Left renal pelvis (tissue), 4 donors: ENCODE measurements at places on chromosomes 16 and 17. TPM values are rescaled to one million over a fixed set of nuclear protein-coding genes. Genes with fewer than 3 reads are reported as not detected.

Gene SLC35G6
- not detected for polyA plus RNA-seq

Gene RHBDF1
- 27.8 TPM for polyA plus RNA-seq

Gene TRPV3
- polyA plus RNA-seq: 0.96 TPM

Gene KRTAP4-9
- not detected for polyA plus RNA-seq

Gene WFIKKN2
- 1.5 TPM for polyA plus RNA-seq

Gene FOXN1
- polyA plus RNA-seq: 0.34 TPM

Gene CSH1
- 2.7 TPM for polyA plus RNA-seq

Gene C16orf92
- not detected for polyA plus RNA-seq

Gene KRT28
- 0.19 TPM for polyA plus RNA-seq

DNA sequence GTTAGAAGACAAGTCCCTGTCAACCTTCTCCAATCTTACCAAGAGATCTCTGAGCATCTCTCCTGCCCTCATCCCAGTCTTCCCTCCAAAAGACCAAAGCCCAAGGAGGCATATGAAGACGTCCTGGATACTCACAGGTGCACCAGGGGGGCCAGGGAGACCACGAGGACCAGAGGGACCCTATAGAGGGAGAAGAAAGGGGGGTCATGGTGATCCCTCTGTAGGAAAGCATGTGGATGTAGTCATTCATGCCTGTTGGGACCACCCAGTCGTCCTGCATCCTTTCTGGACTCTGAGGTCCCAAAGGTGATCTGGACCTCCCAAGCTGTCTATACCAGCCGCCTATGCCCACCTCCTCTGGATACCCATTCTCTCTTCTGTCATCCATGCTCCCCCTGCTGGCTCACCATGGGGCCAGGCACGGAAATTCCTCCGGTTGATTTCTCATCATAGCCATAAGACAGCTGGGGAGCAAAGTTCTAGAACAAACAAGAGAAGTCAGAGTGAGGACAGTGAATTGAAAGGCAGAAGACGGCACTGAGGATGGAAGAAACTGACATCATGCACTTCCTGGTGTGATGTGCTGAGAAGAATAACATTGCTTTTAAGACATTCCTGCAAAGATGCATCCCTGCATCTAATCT is 3.3 kb downstream of the COL1A1 start:
- no peak for DNase-seq

GRCh38 chr16:57071831-57072582 is 20.4 kb upstream of the CPNE2 start:
- no peak for DNase-seq

- no peak for DNase-seq
These were observed 19.8 kb upstream of the ANKRD40CL start for GRCh38 chr17:50787106-50787505.

- DNase-seq: no peak
These were observed 47.1 kb upstream of the SDK2 start for GRCh38 chr17:73691321-73691766.

- no peak for DNase-seq
These were observed 3.4 kb downstream of the MKS1 start for GRCh38 chr17:58215685-58216084.

- DNase-seq: no peak
These were observed 1.9 kb downstream of the FLYWCH1 start for GRCh38 chr16:2913603-2914002.

- DNase-seq: no peak
These were observed 34.9 kb downstream of the USP31 start for GRCh38 chr16:23114131-23114904.

DNA sequence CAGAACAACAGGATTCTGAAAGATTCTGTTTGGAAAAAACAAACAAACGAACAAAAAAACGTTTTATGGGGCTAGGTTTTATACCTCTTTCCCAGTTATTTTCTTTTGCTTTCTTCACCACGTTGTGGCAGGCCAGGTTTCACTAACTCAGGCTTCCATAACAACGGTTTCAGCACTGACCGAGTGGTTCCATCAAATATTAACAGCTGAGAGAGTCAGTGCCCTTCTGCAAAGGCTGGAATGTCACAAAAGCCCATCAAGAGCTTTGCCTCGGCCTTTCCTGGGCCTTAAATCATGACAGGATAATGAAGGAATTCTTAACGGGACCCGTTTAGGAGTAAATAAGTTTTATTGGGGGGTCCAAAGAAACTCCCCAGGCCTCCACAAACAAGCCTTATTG is 34.2 kb downstream of the MPHOSPH6 start:
- peak; percentile 51 for DNase-seq
